ENCODE measurements at places on chromosomes 11 and 22. TPM values are rescaled to one million over a fixed set of nuclear protein-coding genes. Genes with fewer than 3 reads are reported as not detected.
A peak's percentile ranks its signal among the peaks of the same experiment; 100 is the strongest.

DNA sequence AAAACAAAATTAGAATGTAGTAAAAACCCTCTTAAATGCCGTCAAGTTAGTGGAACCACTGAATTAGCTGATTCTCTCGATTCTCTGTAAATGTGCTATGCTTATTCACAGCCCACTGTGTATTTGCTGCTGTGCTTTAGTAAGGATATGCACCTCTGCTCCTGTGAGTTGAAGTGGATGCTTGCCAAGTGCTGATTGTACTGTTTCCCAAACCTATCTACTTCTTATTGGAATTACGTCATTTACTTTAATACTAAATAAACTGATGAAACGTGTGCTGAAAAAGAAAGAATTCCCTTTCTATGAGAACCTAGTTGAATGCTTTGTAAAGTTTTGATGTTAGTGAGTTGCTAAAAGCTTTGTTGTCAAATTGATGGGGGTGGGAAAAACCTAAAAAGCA lies 158.4 kb downstream of the LRRC4C start:
- no peak for DNase-seq

GRCh38 chr22:50308986-50309600 lies 1.6 kb upstream of the PLXNB2 start:
- no peak for DNase-seq

DNA sequence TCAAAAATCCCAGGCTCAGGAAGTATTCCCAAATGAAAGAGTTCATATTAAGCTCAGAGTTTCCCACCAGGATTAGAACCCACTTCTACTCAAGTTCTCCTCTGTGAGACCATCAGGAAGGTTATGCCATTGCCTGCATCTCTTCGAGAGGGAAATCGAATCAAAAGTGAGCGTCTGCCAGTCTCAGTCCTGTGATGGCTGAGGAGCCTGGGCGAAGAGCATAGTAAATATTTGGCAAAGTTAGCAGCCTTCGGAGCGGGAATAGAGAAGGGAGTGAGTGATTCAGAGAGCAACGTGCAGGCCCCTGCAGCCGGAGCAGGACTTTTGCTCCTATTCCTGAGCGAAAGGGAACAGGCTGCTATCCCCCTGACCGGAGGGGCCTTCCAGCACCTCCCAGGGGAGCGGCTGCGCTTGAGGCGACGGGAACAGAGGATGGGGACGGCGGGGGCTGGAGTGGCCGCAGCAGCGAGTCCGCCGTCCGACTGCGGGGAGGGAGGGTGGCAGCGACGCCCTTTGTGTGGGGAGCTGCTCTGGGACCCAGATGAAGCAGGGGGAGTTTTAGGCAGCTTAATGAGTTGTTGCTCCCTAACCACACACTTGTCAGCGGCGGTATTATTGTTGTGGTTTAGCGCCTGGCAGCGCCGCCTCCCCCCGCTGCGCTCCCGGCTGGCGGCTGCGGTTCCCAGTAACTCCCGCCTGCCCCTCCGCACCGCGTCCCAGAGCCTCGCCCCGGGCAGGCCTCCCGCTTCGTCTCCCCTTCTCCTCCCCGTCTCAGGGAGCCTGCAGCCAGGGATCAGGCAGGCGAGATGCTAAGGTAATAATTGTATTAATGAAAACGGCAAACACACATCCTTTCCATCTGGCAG lies 21.7 kb upstream of the NRGN start:
- DNase-seq = peak; percentile 13

DNA sequence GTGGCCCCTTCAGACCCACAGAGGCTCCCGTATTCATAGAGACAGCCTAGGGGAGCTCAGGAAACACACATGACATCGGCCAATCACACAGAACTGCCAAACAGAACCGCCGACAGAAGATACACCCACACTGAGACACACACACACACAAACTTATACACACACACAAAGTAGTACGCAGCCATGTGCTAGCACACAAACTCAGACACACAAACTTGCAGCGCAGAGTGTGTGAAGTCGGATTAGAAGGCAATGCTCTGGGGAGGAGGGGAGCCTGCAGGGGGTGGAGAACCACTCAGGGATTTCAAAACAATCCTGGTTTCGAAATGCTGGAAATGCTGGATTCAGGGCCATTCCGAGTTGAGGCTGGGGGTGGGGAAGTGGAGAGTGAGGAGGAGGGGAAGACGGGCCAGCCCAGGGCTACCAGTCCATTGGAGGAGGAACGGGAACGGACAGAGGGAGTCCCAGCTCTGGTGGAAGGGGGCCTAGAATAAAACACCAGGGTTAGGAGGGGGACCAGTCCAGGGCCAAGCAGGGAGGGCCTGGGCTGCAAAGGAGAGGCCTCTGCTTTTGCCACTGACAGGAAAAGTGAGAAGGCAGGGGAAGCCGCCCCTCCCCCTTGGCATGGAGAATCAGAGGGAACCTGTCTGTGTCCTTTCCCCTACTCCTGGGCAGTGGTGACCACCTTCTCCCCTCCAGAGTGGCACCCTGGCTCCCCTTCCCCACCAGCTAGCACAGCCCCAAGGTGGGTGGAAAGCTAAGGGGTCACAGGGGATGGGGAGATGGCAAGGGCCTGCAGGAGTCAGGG lies 4.4 kb downstream of the BCL9L start:
- DNase-seq = peak; percentile 57

FIBIN gene
- not detected for total RNA-seq

DNA sequence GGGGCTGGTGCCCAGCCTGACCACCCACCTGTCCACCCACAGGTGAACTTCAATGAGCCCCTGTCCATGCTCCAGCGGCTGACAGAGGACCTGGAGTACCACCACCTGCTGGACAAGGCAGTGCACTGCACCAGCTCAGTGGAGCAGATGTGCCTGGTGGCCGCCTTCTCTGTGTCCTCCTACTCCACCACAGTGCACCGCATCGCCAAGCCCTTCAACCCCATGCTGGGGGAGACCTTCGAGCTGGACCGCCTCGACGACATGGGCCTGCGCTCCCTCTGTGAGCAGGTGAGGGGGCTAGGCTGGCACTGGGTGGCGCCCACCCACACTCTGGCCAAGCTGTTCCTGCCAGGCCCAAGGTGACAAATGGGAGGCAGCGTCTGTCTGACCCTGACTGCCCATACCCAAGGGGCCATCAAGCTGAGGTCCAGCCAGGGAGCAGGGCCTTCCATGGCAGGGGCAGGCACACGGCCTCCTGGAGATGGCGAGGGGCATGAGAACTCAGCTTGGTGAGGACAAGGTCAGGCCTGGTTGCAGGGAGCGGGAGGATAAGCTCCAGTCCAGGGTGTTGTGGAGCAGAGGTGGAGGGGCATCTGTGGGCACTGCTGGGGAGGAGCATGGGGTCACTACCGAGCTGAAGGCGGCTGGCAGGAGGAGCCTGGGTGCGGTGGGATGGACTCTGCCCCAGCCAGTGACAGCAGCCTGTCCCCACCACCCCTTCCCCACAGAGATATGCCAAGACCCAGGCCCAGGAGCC lies 77.7 kb downstream of the MORC2 start:
- DNase-seq = no peak

DNA sequence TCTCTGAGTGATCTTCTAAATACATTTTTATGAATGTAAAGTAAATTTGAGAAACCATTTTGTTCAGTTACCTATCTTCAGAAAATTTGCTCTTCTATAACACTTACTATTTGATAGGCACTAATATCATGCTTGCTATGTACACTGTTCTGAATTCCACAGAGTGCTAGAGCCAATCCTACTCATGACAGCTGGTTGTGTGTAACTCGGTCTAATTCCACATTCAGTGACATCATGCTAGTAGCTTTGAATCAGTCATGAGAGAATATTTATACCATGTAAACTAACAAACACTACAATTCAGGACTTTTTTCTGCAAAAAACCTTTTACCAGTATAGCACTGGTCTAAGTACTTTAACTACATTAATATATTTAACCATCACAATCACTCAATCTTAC lies 902.9 kb downstream of the DLG2 start:
- DNase-seq = no peak

- peak; percentile 10 for DNase-seq
Observed at GRCh38 chr11:57643802-57644201, 5.9 kb downstream of the YPEL4 start.

OR52N4 gene
- not detected for total RNA-seq

DNA sequence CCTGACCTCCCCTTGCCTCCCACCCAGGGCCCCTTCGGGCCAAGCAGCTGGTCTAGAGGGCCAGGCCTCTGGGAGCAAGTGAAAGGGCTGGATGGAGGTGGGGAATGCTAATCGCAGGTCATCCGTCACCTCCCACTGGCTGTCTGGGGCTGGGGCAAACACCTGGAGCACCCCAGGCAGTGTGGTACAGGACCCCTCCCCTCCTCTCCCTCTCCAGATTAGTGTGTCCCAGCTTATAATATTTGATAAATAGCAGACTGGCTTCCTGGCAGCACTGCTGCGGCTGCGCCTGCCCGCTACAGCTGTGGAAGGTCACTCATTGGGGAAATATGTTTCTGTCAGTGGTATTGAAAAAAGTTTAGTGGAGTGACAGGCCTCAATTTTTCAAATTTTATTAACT lies 90.7 kb upstream of the PHOX2A start:
- no peak for DNase-seq

DNA sequence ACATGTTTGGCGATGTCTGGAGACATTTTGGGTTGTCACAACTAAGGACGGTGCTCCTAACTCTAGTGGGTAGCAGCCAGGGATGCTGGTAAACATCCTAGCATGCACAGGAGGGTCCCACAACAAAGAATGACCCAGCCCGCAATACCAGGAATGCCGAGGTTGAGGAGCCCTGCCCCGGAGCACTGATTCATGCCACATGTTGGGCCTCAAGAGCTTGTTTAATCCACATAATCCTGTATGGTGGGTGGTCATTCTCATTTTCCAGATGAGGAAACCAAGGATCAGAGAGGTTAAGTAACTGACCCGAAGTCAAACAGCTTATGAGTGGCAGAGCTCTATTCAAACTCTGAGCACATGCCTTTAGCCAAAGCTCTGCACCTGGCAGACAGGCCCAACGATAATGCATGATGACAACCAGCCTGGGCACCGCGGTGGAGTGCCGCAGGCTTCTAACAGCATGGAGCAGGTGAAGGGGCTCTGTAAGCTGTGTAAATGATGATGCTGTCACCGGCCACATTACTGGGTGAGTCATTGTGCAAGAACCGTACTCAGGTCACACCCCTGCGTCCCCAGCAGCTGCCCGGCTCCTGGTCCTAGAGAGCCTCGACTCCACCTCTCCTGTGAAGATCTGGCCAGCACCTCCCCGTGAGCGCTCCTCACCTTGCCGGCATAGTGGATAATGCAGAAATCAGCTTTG lies 58.6 kb downstream of the APOL1 start:
- DNase-seq = peak; percentile 67

DNA sequence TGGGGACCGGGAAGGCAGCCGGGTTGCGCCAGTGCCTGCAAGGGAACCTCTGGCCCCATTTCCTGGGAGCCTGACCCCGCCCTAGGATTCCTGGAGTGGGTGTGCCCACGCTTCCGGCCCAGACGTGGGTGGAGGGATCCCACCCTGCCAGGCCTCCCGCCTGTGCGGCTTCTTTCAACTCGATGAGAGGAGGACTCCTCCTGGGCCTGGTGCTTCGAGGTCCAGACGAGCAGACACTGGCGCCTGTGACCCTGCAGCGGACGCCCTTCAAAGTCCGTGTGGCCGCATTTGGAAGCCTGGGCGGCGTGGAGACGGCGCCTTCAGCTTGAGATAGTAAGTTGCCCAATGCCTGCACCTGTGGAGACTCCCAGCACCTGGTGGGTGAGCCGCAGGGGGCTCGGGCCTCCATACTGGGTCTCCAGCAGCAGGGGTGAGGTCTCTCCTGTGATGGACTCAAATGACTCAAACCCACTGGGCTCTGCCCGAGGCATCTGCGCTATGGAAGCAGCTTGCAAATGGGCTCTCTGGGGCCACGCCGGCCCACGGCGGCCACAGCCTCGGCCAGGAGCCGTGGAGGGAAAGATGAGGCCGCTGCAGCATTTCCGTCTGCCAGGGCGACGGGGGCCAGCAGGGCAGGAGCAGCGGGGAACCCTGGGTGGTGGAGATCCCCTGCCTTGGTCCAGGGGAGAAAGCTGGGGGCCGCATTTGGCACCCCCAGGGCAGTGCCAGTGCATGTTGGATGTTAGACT lies 64.3 kb upstream of the PPARA start:
- no peak for DNase-seq

DNA sequence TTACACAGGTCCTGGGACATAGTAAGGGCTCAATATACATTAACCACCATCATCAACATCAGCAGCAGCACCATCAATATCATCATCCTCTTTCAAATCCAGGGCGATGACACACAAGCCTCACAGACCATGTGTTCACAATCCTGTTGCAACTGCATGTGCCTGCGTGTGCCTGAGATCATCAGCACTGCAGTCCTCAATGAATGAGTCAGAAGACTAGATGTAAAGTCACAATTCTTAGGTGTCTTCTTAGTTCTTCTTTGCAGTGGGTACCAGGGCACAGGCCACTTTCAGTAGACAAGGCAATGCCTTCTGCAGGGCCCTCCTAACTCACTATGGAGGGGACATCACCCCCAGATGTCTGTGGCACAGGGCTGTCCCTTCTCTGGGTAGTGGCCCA lies 111.1 kb downstream of the MYO18B start:
- peak; percentile 2 for DNase-seq

GRCh38 chr22:20656902-20657836 lies 116.7 kb upstream of the SERPIND1 start:
- DNase-seq = no peak

DNA sequence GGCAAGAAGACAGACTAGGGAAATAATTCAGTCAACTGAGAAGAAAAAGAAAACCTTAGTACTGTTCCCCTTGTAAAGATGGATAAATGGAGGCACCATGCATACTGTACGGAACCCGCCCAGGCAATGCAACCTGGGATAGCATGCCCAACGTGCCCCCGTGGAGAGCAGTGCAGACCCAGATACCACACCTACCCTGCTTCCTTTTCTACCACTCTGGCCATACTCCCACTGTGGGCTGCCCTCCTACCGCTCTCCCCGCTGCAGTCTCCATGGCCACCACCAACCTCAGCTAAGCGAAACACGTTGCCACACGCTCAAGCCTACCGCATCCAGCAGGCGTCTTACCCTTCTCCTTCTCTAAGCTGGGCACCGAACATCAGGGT lies 117.4 kb upstream of the SERPIND1 start:
- no peak for DNase-seq

DNA sequence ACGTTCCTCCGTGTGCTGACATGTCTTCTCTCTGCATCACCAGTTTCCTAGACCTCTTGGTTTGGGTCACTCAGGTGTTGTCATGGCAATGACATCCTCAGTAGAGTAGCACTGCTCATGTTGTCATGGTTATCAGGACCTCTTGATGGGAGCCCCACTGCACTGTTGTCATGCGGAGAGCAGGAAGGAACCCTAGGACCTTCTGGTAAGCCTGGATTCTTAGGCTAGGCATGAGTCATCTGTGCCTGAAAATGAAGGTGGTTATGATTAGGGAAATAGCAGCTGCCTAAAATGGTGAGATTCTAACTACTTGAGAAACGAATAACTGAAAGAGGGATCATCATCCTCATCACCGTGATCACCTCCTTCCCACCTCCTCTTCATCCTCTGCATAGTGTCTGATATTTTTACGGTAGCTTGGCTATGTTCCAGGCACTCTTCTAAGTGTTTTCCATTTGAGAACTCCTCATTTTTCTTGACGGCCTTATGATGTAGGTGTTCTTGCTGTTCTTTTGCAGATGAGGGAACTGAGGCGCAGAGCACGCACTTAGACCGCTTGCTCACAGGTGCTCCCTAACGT lies 858.4 kb downstream of the NTM start:
- DNase-seq = no peak
